ENCODE measurements at places on chromosomes 11 and 22.

GRCh38 chr22:38296372-38296771, 20.9 kb downstream of the CSNK1E start:
- DNase-seq, result no peak

DNA sequence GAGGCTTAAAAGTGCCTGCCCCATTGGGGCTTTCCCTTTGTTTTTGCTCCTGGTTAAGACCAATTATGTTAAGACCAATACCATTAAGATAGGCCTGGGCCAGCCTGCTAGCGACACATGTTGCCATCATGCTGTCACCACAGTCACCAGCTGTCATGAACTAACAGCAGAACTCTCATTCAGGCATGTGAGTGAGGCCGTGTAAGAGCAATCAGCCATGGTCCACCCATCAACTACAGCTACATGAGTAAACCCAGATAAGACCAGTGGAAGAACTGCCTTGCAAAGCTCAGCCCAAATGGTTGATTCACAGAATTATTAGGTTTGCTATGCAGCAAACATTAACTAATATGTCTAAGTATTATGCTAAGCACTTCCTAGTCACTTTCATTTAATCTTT, 19.9 kb downstream of the GLYAT start:
- DNase-seq, result no peak

DNA sequence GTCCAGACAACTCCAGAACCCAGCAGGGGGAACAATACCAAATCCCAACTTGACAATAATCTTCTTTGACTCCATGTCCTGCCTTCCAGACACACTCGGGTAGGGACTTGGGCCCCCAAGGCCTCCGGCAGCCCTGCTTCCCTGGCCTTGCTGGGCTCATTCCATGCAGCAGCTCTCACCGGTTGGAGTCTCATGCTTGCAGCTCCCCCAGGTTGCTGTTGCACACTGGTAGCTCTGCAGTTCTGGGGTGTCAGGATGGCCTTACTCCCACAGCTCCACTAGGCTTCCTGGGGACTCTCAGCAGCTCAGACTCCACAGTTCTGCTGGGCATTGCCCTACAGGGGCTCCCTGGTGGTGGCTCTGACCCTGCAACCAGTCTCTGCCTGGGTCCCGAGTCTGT, 42.8 kb downstream of the ST3GAL4 start:
- DNase-seq, result no peak

DNA sequence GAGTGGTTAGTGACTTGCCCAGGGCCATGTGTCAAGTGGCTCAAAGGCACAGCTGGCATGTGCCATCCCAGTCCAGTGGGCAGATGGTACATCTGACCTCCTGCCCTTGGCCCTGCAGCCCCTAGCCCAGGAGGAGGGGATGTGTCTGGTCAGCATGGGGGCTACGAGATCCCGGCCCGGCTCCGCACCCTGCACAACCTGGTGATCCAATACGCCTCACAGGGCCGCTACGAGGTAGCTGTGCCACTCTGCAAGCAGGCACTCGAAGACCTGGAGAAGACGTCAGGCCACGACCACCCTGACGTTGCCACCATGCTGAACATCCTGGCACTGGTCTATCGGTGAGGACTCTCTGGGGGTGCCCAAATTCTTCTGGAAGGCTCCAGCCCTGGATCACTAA, 5.7 kb upstream of the RAB1B start:
- DNase-seq, result no peak

- DNase-seq, result no peak
Measured at GRCh38 chr22:45692549-45692948, 20.9 kb downstream of the ATXN10 start.

- DNase-seq, result no peak
Measured at GRCh38 chr22:30227438-30228228, 18.9 kb downstream of the LIF start.

DNA sequence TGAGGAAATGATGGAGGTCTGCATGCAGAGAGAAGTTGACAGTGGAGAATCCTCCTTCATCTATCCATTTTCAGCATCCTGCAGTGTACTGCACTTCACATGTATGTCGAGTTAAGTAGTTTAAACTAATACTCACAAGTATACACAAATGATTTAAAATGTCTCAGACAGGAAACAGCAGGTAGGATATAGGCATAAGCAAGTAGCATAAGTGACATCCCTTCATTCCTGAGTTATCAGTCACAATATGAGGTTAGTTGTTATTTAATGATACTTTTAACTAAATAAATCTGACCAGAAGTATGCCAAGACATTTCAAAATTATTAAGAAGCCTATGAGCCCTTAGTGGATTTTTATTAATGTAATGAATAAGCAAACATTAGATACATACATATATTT, 37.4 kb downstream of the MTMR2 start:
- no peak for DNase-seq

DNA sequence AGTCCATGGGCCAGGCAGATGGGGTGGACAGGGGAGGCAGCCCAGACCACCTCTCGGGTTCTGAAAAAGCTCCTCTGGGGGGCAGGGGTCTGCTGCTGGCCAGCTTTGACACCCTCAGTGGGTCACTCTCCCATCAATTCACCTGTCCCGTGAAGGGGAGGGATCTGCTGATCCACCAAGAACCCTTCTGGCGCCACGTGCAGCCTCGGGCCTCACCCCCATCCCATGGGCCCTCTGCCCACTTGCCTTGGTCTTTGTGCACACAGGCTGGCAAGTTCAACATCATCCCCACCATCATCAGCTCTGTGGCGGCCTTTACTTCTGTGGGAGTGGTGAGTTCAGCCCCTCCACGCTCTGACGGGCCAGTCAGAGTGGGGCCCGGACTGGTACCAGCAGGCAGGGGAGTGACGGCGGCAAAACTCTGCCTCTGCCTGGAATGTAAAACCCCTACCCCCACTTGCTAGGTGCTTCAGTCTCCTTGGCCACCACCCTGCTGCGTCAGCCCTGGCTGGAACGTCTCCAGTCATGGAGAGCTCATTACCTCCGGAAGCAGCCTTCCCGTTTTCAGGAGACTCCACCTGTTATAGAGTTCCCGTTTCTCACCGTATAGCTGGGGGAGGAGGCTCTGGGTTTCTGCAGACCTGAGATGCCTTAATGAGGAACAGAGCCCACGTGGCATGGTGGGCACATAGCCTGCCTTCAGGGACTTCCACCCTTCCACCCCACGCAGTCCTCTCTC, 12.7 kb downstream of the PRG3 start:
- DNase-seq, result no peak

DNA sequence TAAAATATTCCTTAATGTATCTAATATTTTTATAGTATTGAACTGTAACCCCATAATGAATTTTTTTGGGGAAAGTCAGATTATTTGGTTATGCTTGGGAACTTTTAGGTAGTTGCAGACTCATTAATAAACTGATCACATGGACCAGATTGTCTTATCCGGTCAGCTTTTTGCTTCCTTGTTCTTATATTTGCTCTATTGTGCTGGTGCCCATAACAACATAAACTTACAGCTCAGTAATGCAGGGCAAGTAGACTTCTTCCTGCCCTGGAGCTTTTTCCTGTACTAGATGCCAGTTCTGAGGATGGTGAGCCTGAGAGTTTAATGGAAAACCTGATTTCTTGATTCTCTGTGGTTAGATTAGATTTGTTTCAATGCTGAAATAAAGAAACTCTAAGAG, 53.2 kb downstream of the MTMR3 start:
- no peak for DNase-seq

DNA sequence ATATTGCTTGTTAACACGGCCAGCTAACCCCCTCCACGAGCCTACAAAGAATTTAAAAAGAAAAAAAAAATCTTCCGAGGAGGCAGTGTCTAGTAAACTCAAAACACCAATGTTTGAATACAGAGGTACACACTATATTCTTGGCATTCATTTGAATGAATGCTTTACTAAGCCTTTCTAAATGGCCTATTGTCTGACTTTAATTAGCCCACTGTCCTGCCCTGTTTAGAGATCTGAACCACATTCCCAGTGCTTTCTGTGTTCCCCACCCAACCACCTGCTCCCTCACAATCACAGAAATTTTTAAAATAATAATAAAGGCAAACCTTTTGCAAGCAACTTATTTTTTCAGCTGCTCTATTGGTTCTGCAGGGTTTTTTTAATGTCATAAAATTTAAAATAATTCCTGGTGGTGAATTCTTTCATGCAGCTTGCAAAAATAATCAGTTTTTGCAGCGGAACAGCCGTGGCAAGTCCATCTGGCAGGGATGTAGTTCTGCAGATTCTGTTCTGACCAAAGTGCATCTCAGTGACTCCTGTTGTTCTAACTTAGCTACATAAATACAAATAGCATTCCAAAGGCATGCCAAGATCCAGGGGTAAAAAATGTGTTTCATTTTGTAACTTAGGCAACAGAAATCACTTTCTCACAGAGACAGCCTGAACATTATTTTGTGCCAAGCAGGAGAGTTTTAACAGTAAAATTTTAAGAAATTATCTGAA, 23.8 kb downstream of the POU2AF2 start:
- no peak for DNase-seq

- DNase-seq, result no peak
Measured at GRCh38 chr11:44708523-44709280, 18.1 kb upstream of the TSPAN18 start.

- no peak for DNase-seq
Measured at GRCh38 chr11:6385046-6385777, 5.1 kb upstream of the SMPD1 start.

DNA sequence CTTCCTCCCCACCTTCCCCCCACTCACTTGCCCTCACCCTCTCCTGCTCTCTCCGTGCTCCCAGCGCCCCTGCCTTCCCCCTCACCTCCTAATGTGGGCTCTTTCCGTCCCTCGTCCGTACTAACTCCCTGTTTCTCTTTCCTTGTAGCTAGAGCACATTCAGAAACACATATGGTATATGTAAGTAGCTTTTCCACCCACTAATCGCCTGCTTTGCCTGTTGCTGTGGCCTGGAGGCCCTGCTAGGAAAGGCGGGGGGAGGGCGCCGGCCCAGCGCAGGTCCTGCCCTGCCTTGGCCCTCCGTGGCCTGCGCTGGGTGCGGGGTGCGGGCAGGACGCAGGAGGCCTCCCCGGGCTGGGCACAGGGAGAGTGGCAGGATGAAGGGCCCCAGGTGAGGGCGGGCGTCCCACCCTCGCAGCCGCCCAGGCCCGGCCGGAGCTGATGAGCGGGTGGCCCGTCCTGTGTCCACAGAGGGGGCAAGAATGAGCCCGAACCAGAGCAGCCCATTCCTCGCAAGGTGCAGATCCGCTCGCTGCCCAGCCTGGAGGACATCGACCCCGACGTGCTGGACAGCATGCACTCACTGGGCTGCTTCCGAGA, 41.7 kb downstream of the MOB2 start:
- DNase-seq, result no peak

GRCh38 chr22:45583504-45583903, 80.8 kb downstream of the FBLN1 start:
- DNase-seq, result no peak
